ENCODE measurements at places on chromosomes 3 and 15.

- DNase-seq, result no peak
Measured at GRCh38 chr15:41610048-41610447, 50.2 kb upstream of the MGA start.

GRCh38 chr15:90441027-90441426, 53.0 kb downstream of the IQGAP1 start:
- no peak for DNase-seq

DNA sequence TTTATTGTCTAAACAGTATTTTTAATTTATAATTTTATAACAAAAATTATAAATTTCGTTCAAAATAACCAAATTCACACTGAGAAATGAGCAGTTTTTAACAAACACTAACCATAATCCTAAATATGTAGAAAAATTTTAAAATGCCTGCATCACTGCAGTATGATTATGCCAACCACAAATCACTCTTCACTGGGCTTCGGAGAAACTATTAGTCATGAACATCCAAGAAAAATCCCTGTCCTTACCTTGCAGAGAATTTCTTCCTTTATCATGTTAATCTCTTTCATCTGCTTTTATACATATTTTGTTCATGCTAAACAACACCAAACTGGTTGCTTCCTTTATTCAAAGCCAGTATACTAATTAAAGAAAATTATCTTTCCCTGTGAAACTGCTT, 511.0 kb upstream of the ALCAM start:
- peak; percentile 59 for DNase-seq

DNA sequence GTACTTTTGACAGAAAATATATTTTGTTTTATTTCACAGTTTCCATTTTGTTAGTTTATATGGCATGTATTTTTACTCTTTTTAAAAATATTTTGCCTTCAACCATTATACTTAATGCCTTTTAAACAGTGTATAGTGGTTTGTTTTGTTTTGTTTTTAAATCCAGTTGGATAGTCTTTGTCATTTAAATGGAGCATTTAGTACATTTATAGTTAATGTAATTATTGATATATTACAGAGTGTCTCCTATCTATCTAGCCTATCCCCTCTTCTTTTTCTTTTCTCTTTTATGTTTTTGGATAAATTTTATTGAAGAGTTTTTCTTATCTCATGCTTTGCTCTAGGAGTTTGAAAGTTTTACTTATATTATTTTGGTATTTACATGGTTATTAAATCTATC, 3.6 kb downstream of the SAMMSON start:
- no peak for DNase-seq

DNA sequence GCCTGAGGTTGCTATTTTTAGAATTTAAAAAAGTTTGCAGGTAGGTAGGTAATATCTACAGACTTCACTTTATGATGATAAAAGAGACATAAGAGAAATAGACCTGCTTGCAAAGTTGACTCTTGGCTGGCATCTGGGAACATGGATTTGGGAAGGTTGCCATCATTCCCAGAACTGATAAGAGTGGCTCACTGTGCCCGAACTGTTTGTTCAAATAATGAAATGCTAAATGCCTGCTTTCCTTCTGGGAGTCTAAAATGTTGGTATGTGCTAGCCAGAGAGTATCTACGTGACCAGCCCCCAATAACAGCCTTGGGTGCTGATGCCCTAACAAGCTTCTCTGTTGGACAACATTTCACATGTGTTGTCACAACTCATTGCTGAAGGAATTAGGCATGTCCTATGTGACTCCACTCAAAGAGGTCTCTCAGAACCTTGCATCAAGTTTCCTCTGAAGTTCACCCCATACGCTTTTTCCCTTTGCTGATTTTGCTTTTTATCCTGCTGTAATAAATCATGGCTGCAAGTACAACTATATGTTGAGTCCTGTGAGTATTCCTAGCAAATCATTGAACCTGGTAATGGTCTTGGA, 95.5 kb downstream of the FHIT start:
- no peak for DNase-seq

- DNase-seq, result no peak
Measured at GRCh38 chr3:114417675-114418074, 123.8 kb downstream of the TIGIT start.

DNA sequence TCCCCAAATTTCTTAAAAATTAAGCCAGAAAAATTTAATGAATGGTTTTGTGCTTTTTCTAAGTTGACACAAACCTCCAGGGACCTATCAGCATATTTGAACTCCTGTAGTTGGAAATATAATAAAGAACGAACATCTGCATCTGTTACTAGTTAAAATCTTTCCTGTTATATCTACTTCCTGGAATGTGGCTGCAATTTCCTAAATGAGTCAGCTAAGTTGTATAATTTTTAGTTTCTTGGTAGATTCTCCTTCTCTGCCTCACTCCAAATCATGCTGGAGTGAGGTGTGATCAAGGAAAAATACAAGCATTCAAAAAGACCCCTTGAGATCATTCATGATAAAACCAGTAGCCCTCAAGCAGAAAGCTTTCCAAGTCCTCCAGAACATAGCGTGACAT, 106.2 kb upstream of the MCTP2 start:
- peak; percentile 12 for DNase-seq

DNA sequence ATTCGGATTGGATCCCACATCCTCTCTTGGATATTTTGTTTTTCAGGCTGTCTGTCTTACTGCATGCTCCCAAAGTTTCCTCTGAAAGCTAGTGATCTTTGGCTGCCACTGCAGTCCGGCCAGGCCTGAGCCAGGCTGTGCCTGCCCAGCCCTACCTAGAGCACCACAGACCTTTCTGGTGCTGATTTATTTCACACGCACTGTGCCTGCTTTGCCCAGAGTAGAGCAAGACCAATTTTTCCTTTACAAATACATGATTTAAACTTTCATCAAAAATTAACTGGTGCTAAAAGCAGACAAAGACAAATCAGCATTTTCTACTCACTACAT, 28.0 kb upstream of the NDUFB4 start:
- no peak for DNase-seq

DNA sequence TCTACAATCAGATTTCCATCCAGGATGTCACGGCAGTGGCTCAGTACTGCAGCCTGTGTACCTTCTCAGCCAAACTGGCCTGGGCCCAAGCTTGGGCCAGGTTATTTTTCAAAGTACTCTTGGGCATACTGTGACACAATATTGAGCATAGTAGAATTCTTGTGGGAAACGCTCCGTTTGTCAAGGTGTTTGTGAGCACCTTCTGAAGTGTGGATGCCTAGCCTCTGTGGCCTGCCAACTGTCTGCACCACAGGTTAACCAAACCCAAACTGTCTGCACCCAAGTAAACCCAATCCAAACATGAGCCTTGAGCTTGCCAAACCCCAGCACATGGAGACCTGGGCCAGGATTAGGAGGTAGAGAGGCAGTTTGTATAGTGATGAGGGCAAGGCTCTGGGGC, 25.4 kb downstream of the CTDSPL start:
- no peak for DNase-seq

- no peak for DNase-seq
Measured at GRCh38 chr15:41504751-41505492, 8.7 kb downstream of the LTK start.

- peak; percentile 76 for DNase-seq
Measured at GRCh38 chr3:159919873-159920272, 68.8 kb upstream of the IL12A start.

DNA sequence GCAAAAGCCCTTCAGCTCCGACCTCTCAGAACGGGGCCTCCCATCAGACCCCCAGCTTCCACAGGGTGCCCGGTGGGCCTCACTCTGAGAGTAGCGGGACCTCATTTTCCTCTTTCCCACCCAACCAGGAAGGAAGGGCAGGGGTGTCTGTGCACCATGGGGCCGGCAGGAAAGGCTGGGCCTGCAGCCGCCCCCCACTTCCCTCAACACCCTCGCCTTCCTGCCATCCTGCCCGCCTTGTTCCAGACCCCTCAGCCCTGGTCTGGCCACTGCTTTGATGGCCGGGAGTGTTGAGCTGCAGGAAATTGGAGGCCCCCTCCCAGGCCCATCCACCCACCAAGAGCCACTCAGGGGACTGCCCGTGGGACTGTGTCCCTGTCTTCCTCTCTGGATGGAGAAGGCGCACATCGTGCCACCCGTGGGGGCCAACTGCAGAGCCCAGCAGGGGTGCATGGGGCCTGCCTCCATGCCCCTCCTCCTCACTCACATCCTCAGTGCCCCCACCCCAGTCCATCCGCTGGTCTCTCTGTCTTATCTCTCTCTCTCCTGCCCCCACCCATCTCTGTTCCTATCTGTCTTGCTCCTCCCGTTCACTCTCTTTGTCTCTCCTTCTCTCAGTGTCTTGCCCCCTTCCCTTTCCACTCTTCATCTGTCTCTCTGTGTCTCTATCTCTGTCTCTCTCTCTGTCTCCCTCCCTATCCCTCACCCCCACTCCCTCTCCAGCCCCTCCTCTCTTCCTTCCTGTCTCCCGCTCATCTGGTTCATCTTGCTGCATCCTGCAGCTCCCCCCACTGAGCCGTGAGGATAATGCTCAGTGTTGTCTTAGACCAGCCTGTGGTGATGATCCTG, 1.8 kb upstream of the PLXND1 start:
- DNase-seq, result peak; percentile 59

DNA sequence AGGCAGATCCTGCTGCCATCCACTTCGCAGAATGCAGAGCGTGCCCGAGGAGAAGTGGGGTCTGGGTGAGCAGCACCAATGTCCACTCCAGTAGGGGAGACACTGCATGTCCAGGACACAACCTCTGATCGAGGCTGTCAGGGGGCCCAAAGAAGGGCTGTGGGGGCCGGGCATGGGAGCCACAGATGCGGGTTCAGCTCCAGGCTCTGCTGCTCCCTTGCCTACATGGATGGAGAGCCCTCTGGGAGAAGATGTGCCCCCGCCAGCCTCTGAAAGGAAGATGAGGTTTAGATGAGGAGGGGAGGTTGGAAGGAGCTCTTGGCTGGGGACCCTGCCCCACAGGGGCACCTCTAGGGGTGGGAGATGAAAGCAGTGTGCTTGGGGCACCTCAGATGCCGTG, 75.4 kb downstream of the KLF13 start:
- no peak for DNase-seq

- no peak for DNase-seq
Measured at GRCh38 chr3:143247073-143247472, 127.5 kb downstream of the CHST2 start.

DNA sequence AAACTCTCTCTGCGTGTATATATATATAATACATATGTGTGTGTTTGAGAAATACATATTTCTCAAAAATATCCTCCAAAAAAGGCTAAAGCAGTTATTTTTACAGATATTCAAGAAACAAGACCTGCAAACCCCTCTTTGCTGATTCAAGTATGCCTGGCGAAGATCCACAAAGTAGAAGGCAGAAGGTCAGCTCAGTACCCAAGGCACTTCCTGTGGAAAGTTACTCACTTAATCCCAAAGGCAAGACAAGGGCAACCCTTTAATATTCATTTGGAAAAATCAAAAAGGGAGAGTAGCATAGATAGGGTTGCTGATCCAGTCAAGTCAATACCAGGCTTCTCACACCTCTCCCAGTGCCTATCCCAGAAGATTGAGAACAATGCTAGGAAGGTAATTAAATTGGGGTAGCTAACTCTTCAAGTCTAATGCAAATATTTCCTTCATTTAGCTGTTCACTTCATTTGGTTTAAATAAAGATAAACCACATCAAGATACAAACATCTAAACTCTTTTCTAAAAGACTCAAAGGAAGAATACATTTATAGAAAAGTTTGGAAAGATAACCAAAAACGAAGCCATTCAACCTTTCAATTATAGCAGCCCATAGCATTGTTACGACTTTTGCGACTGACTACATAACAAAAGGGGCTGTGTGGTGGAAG, 7.2 kb downstream of the COX17 start:
- DNase-seq, result peak; percentile 38

DNA sequence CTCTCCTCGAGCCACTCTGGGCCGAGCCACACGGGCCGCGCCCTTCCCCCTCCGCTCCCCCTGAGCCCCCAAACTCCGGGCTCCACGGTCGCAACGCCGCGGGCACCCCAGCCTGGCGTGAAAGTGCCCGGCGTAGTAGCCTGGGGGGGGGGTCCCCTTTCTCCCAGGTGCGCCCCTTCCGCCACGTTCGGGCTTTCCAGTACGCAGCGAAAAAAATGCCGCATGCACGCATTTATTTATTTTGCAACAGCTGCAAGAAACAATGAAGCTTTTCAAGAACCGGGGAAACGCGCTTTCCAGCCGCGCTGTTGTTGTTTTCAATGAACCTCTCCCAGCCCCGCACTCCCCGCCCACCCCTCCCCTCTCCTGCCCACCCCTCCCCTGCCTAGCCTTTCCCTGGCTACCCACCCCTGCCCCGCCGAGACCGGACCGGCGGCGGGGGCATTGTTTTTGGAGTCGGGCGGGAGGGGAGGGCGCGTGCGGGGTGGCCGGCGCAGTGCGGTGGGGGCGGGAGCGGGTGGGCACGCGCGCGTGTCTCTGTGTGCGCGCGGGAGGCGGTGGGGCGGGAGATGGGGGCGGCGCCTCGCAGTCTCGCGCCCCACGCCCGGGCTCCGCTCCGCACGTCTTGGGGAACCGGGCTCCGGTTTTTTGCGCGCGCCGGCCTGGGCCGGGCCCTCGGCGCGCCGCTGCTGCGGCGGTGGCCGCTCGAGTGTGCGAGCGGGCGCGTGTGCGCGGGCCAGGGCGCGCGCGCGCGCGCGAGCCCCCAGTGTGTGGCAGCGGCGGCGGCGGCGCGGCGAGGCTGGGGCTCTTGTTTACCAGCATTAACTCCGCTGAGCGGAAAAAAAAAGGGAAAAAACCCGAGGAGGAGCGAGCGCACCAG, at the start of gene IGF1R:
Gene IGF1R (plus strand): TSS at position 766 of the 880 bp plus-strand sequence. CDS start 1,043 bp downstream, outside the sequence.
- peak; percentile 97 for DNase-seq

DNA sequence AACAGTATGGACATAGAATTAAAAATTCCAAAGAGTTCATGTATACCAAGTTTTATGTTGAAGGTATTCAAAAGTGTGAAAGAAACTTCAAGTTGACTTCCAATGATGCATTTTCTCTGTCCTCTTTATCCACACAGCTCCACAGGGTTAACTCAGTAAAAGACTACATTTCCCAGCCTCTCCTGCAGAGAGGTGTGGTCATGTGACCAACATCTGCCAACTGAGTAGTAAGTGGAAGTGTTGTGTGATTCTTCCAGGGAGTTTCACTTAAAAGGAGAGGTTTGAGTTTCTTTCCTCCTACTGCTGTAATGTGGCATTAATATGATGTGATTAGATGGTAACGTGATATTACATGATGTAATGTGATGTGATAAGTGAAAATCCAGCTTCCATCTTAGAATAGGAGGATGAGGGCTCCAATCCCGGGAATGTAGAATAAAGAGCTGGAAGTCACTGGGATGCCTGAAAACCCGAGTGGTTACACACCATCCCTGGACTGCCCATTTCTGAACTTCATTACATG, 280.6 kb downstream of the ARRDC4 start:
- no peak for DNase-seq

- no peak for DNase-seq
Measured at GRCh38 chr3:119360736-119361462, 66.7 kb downstream of the ARHGAP31 start.

- DNase-seq, result no peak
Measured at GRCh38 chr15:85947021-85947420, 132.7 kb upstream of the AGBL1 start.

DNA sequence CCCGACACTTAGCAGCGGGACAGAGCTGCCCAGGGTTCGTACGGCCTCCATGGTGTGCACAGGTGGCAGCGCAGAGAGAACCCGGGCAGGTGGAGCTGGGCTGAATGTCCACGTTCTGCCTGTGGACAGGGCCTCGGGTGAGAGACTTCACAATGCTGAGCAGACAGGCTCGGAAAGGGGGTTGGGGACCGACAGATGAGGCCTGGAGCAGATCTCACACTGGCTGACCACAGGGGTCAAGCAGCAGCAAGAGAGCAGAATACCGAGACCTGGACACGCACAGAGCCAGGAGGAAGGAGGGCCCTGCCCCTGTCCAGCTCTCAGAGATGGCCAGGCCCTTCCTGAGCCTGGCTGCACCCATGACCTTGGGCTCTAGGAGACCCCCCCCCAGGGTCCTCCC, 83.0 kb downstream of the VGLL4 start:
- peak; percentile 50 for DNase-seq

All from iris pigment epithelial cell (primary cell).